Kidney (tissue), 22 donors: ENCODE measurements at places on chromosomes 5 and 9. TPM values are rescaled to one million over a fixed set of nuclear protein-coding genes. Genes with fewer than 3 reads are reported as not detected.

DNA sequence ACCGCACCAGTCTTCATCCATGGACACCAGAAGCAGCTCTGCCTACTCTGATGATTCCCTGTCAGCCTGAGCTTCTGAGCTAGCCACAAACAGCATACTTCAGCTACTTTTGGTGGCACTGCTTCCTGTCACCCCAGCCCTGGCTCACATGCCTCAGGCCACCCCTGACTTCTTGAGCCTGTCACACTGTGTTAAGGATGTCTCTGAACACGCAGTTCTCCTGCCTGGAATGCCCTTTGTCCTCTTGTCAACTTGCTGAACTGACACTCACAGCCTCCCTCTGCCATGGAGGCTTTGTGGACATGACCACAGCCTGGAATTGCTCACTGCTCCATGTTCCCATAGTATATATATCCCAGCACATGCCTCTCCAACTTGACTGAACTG, 7.2 kb downstream of the MACROH2A1 start:
- no peak for DNase-seq

GRCh38 chr5:101024299-101024698, 121.2 kb upstream of the ST8SIA4 start:
- no peak for DNase-seq

DNA sequence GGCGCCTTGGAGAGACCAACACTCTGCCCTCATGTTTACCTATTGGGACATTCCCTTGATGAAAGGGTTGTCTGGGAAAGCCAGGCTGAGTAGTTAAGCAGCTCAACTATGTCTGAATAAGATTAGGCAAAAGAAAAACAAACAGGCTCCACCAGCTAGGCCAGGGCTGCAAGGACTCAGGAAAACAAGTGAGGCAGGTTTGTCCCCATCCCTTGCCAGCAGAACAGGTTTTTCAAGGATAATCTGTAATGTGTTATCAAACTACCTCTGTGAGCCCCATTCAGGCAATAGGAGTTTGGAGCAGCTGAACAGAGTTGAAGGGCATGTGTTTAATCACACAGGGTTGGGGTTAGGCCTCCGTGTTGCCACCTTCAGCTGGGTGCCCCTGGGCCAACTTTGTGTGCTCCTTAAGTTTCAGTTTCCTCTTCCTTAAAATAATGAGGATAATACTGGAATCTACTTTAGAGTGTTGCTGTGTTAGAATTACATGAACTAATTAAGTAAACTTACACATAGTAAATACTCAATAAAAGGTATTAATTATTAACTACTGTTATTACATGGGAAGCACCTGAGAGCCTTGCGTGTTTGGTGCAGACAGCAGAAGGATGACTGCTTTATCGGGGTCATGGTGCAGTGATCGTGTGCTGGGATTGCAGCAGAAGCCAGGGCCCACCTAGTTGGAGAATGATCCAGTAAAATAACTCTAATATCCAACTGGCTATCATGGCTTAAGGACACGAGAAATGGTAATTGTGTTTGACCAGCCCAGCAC, 72.1 kb upstream of the ATP10B start:
- DNase-seq = peak; percentile 74

PRRT1B gene
- polyA plus RNA-seq = not detected

PRDM9 gene
- not detected for polyA plus RNA-seq

DNA sequence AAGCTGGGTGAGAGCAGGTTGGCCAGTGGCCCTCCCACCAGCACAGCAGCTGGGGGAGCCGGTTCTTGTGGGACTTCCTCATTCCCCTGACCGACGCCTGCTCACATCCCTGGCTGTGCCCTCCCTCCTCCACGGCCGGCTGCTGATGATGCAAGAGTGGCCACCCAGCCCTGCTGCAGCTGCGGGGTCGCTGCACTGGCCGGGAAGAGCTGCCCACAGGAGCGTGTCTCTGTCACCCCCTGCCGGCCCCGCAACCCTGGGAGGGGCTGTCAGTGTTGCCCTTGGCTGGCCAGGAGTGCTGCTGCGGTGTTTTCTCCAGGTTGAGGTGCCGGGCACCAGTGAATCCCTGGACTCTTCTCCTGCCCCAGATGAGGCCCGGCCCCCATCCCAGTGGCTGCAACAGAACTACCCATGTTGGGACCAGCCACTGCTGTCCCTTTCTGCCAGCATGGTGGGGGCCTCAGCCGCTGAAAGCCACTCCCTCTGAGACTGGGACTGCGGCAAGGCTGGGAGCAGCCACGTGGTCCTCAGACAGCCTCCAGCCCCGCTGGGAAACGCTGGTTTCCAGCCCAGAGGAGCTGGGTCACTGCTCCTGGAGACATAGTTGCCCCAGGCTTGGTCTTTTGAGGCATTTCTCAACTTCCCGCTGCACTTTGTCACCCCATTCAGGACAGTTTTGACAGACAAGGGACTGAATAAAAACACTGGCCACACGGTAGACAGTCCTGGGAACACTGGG, 739 bp downstream of the CARD9 start:
- peak; percentile 87 for DNase-seq

- no peak for DNase-seq
Observed at GRCh38 chr5:16590685-16591084, 26.1 kb downstream of the RETREG1 start.

GRCh38 chr9:135222881-135223760, 135.7 kb downstream of the OLFM1 start:
- no peak for DNase-seq

TICAM2 gene
- 2.0 TPM for polyA plus RNA-seq

DNA sequence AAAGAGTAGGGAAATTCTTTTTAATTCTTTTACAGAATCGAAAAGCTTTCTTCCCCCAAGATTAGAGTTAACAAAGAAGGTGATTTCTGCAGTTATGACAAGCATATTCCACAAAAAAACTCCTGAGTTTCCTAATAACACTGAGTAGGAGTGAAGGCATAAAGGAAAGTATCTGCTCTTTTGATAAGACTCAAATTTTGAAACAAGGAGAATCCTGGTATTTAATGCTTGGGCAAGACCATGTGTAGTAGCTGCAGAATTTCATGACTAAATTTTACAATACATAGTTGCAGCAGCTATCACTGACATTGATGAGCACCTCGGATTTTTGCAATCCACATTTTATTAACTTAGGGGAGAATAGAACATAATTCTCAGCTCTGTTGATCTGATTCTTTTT, 92.6 kb downstream of the MARCHF3 start:
- DNase-seq = no peak

DNA sequence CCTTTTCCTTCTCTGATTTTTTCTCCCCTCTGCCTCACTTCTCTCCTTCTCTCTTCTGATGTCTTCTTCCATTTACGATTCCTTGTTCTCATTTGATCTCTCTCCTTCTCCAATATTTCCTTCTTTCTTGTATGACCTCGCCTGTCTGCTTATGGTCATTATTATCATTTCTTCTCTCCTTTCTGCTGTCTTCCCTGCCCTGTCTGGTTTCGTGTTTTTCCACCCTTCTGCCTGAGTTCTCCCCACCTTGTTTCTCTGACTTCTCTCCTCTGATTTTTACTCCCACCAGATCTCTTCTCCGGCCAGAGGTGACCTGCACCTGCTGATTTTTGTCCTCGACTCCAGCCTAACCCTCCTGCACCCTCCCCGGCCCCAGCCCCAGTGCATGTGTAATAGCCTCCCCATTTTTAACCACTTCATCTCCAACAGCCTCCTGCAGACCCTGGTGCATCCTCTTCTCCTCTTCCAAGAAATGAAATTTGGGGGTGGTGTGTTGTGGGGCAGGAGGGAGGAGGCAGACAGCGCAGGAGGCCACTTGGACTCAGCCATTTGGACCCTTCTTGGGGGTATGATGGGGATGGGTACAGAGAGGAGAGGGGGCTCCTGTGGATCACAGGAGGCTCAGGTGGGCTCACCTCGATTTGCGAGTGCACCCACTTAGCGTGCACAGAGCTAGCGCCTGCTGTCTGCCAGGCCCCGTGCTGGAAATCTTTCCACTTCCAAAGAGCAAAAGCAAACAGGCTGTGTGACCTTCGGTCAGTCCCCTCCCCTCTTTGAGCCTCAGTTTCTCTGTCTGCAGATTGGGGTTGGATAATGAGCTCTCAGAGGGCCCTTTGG, 32.5 kb downstream of the GSN start:
- DNase-seq = no peak

GRCh38 chr9:78144008-78144381, 91.9 kb upstream of the CEP78 start:
- no peak for DNase-seq

- no peak for DNase-seq
Observed at GRCh38 chr9:134433101-134433500, 106.8 kb downstream of the RXRA start.

GRCh38 chr9:135075234-135076142, 12.0 kb upstream of the OLFM1 start:
- DNase-seq = peak; percentile 58

CRHBP gene
- polyA plus RNA-seq = 67.7 TPM

- DNase-seq = no peak
Observed at GRCh38 chr5:32332966-32333365, 20.2 kb upstream of the MTMR12 start.

- DNase-seq = no peak
Observed at GRCh38 chr5:37876943-37877342, 37.1 kb upstream of the GDNF start.

- no peak for DNase-seq
Observed at GRCh38 chr9:76502746-76503145, 43.8 kb downstream of the GCNT1 start.

GRCh38 chr5:9148242-9148641, 397.6 kb downstream of the SEMA5A start:
- no peak for DNase-seq

BTNL3 gene
- 0.30 TPM for polyA plus RNA-seq

DNA sequence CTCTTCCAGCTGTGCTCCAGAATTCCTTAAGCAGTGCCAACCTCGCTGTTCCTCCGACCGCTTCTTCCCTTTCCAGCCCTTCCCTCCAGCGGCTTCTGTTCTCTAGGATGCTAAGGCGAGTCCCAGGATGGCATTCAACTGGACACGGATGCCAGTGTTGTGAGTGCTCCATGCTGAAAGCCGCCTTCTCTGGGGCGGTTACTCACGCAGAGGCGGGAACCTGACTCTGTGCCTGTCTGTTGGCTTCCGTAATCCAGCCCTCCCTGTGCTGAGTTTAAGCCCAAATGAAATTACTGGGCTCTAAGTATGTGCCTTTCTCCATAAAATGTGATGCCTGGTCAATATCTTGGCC, 20.2 kb downstream of the COL5A1 start:
- DNase-seq = no peak

- DNase-seq = no peak
Observed at GRCh38 chr5:154373729-154374179, 72.0 kb upstream of the SAP30L start.

DNA sequence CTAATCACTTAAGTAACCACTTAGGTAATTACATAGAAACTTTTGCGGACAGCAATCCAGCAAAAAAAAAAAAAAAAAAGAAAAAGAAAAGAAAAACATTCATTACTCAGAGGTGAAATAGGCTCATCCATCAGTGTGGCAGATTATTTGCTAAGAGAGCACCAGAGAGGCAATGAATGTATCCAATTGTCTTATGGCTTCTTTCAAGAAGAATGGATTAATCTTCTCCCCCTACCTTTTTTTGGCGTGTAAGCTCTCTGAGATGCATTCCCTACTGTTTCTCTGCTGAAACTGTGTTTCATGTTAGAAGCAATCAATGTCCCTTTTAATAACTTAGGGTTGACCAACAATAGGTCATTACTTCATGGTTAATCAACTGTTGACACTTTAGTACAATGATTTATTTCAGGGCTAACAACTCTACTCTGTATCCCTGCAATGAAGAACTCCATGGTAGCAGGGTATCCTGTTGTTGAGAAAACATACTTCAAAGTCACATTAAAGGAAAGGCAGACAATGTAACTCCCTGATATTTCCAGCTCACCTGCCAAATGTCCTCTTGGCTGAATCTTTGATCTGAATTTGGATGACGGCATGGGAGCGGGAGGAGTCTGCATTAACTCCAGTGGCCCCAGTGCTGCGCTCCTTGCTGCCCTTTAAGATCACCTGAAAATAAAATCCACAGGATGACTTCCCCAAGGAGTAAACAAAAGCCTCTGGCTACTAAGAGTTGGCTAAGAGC, 57.6 kb downstream of the KIF24 start:
- DNase-seq = no peak

- no peak for DNase-seq
Observed at GRCh38 chr5:67578011-67578410, 381.4 kb upstream of the CD180 start.

DNA sequence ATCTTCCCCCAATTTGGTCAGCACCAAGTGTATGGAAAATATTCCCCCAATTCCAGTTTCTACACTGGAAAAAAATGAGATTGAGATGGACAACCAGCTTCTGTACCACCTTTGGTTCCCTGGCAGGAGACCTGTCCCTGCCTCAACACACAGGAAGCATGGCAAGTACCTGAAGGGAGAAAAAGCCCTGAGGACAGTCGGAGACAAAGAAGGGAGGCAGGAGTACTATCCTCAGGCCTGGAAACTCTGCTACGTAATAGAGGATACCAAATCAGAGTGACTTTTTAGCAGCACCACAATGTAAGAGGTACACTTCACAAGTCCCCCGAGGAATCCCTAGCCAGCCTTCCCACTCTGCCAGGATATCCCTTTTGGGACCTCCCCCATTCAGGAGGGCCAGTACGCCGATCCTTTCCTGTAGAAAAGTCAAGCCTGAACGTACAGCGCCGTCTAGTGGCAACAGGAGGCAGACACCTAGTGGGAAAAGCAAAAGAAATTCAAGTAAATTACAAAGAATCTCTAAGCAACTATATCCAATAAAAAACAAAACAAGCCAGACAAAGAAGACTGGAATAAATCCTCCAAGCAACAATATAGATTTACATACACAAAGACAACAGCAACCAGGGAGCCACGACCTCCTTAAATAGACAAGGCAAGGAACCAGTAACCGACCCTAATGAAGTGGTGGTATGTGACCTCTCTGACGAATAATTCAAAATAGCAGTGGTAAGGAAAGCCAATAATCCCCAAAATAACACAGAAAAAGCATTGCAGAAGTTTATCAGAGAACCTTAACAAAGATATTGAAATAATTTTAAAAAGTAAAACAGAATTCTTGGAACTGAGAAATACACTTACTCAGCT, 63.3 kb upstream of the SLCO6A1 start:
- DNase-seq = no peak

PHF24 gene
- 0.09 TPM for polyA plus RNA-seq

GRCh38 chr5:73295921-73296320, 122.9 kb downstream of the TMEM174 start:
- no peak for DNase-seq

AMBP gene
- polyA plus RNA-seq = 43.5 TPM

CREBRF gene
- 6.1 TPM for polyA plus RNA-seq

ZBED3 gene
- 8.9 TPM for polyA plus RNA-seq

ZNF454 gene
- polyA plus RNA-seq = 0.77 TPM

DNA sequence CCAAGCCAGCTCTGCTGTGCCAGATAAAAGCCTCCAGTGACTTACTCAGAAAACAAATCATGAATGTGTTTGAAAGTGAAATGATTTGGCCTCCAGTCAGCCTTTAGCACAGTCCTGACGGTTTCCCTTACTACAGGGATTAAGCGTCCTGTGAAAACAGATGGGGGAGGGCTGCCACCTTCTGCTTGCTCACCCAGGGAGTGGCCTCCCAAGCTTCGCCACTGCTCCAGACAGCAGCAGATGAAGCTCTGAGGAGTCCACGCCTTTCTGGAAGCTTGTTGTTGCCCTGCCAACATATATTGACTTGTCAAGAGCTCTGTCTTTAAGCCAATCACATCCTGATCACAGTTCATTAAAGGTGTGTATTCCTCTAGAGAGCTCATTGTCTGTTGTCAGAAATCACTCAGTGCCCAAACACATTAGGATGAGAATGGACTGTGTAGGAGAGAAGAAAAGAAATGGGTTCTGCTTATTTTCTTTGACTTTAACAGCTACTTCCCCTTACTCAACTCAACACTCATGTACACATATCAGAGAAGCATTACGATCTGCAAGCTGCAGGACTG, 4.9 kb upstream of the FYB1 start:
- no peak for DNase-seq
